RPMI7951 (cell line): ENCODE measurements at places on chromosomes 11 and 22.

GRCh38 chr11:133830931-133831907 is 14.1 kb downstream of the SPATA19 start:
- no peak for DNase-seq

- no peak for DNase-seq
These were observed 16.8 kb downstream of the SERPING1 start for GRCh38 chr11:57614234-57614772.

DNA sequence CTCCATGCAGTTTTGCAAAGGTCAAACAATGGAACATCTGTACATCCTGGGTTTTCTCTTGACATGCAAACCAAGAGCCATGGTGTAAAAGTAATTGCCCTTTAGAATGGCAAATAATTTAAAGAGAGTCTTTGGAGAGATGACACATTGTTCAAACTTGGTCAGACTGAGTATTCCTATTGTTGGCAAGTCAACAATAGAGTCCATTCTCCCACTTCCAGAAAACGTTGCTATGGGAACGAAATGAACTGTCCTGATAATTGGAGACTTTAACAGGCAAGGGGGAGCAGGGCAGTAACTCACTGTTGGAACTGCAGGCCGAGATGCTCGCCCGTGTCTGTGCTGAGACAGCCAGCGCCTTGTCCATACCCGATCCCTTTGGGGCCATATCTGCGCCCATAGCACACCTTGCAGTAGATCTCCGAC is 13.9 kb downstream of the CSRP3 start:
- DNase-seq: peak; percentile 17

DNA sequence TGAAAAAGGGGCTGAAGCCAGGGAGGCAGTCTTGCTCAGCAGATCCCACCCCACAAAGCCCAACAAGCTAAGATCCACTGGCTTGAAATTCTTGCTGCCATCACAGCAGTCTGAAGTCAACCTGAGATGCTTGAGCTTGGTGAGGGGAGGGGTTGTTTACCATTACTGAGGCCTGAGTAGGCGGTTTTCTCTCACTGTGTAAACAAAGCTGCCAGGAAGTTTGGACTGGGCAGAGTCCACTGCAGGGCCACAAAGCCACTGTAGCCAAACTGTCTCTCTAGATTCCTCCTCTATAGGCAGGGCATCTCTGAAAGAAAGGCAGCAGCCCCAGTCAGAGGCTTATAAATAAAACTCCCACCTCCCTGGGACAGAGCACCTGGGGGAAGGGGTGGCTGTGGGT is 746.1 kb upstream of the LRRC4C start:
- DNase-seq: no peak

- DNase-seq: no peak
These were observed 3.6 kb downstream of the KCNJ4 start for GRCh38 chr22:38451404-38451803.

GRCh38 chr11:2142300-2142759 is 3.1 kb upstream of the IGF2 start:
- no peak for DNase-seq

DNA sequence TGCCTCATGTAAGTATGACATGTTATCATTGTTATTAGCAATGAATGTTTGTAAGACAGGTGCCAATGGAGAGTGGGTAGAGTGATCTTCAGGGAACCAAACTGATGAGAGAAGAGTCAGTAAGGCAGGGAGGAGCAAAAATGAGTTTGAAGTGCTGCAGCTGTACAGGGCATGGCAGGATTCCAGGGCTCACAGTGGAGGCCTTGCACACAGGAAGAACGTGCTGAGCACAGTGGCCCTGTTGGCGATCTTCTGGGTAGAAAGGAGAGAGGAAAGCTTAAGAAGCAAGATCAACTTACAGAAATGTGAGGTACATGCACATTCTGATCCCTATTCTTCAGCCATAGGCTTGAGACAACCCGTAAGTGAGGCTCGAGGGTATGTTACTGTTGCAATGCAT is 219.3 kb upstream of the TMEM45B start:
- DNase-seq: no peak

- DNase-seq: no peak
These were observed 15.7 kb downstream of the ASPHD2 start for GRCh38 chr22:26444777-26445176.

DNA sequence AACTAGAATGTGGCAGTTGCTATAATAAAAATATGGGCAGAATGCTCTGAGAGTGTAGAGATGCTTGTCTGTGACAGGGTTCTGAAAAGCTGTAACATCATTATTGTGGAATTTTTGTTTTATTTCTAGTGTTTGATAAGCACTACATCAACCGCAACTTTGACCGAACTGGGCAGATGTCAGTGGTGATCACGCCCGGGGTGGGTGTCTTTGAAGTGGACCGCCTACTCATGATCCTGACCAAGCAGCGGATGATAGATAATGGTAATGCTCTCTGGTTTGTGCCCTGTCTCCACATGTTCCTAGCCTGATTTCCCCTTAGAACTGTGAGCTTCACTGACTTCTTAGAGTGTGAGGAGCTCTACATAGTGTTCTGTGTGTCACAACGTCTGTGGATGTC is 48.8 kb downstream of the DEPDC5 start:
- no peak for DNase-seq

DNA sequence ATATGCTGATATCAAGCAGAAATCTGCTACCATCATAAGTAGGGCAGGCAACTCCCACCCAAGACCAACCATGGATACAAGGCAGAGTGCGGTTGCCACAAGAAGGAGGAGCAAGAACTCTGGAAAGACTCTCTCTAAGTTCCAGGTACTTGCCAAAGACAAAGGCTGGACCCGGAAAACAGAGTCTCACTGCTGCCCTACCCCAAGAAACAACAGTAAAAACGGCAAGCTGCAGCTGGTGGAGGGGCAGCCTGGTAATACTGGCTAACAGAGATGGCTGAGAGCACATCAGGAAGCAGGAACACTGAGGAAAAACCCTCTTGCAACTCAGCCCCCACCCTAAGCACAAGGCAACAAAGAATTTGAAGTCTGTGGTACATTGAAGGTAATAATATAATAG is 27.7 kb upstream of the NXPE2 start:
- DNase-seq: no peak

GRCh38 chr22:31278626-31279326 is 13.5 kb downstream of the PIK3IP1 start:
- DNase-seq: no peak

DNA sequence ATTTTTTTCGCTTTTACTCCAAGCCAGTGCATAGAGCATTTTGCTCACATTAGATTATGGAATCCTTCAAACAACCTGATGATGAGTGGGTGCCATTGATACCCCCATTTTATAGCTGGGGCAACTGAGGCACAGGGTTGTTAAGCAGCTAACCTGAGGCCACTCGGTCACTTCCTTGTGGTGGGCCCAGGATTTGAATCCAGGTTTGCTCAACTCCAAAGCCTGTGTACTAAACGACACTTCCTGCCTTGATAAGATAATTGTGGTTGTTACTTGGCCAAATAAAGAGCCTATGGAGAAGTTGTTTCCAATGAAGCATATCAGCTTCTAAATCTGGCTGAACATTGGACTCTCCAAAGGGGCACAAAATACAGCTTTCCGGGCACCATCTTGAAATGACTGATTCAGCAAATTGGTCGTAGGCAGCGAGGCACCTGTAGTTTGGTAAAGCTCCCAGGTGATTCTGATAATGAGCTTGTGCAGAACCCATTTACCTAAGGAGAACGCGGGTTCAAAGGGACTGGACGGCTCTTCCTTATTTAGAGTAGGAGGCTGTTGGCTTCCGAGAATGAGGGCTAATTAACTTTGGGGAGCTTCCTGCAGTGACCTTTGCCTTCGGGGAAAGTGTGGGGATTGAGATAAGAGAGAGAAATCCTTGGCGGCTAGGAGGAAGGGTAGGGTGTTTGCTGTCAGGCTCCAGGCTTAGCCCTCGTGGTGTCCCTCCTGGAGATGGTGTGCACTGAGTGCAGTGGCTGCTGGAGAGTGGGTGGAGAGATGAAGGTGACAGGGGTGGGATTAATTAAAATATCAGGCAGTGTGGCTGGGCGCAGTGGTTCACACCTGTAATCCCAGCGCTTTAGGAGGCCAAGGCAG is 17.5 kb upstream of the EHF start:
- DNase-seq: no peak

DNA sequence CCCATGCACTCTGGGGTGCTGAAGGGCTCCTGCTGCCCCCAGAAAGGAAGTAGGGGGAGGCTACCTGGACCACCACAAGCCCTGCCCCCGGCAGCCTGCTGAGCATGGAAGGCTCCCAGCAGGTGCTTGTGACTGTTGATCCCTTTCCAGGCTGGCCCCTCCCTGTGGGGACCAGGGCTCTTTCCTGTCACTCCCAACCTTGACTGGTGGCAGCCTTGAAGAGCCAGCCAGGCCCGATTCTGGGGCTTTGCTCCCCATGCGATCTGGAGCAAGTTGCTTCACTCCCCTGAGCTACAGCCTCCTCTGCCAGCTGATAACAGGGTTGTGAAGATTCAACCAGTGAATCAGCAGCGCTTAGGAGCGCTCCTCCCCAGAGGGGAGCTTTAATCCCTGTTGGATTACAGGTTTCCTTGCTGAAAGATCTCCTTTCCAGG is 4.6 kb upstream of the CST6 start:
- no peak for DNase-seq

- DNase-seq: no peak
These were observed 524 bp downstream of the MS4A8 start for GRCh38 chr11:60699936-60700335.

- no peak for DNase-seq
These were observed 6.1 kb upstream of the UPB1 start for GRCh38 chr22:24489011-24489410.
